ENCODE measurements at places on chromosomes 11 and 22.

GRCh38 chr11:125128450-125128849 is 17.0 kb upstream of the TMEM218 start:
- no peak for DNase-seq

GRCh38 chr11:60118338-60118737 is 29.9 kb downstream of the MS4A2 start:
- no peak for DNase-seq

DNA sequence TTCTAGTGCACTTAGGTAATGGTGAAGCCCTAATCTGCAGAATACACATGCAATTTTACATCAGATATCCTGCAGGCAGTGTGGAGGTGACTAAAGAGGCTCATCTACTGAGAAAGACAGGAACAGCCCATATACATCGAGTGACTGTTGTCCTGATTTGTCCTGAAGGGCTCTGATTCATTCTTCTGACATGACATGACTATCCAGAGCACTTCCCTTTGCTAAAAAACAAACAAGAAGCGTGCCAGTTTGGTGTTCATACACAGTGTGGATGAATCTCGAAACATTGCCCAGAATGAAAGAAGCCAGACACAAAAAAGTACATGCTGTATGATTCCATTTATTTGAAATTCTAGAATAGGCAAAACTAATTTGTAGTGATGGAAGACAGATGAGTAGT is 48.0 kb upstream of the AMPD3 start:
- no peak for DNase-seq

- peak; percentile 58 for DNase-seq
These were observed 5.2 kb downstream of the MAML2 start for GRCh38 chr11:96337541-96338431.

DNA sequence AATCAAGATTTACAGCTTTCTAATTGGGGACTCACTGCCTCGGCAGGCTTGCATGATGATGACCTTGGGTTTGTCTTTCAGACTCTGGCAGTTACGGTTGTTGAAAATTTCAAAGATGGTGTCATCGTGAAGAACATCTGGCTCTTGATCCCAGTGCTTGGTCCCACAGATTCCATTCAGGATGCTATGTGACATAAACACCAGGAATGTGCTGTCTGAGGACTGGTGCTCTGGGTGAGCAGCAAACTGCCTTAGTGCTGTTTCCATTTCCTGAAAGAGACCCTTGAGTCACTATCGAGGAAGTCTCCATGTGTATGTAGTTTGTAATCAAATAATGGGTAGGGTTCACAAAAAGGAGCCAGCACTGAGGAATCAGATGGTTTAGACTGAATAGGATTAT is 7.1 kb downstream of the CASP12 start:
- DNase-seq: no peak

DNA sequence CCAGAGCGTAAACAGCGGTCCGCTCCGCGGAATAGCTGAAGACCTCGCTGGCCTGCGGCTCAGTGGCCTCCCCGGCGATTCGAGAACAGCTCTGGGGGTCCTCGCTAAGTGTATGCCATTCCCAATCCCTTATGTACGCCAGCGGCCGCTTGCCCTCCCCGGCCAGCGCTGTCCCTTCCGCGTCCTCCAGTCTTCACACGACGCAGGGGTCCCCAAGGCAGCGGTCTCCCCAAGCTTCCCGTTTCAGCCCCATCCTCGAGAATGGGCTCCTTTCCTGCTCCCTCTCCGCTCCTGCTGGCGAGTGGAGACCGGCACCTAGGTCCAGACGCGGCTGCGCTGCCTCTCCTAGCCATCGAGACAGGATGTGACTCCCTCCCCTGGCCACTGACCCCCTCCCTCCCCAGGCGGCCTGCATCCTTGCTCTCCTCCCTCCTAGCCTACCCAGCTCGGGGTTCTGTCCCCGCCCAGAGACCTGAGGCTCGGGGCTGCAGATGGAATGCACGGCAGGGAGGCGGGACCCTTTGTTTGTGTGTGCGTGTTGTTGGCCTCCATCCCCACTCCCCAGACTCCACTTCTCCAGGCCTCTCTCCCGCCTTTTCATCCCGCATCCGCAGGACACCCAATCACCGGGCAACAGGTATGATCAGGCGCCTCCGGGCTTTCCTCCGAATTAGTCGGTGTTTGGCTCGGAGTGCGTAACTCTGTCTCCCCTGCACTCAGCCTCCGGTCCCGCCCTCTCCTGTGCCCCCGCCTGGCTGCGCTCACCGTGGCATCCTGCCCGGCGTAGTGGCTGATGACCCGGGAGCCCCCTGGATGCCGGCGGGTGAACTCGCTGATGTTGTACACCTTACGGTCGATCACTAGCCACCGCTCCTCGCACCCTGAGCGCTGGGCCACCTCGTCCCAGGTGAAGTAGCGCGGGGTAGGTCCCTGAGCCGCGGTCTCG is 740 bp downstream of the FADS1 start:
- DNase-seq: peak; percentile 78

DNA sequence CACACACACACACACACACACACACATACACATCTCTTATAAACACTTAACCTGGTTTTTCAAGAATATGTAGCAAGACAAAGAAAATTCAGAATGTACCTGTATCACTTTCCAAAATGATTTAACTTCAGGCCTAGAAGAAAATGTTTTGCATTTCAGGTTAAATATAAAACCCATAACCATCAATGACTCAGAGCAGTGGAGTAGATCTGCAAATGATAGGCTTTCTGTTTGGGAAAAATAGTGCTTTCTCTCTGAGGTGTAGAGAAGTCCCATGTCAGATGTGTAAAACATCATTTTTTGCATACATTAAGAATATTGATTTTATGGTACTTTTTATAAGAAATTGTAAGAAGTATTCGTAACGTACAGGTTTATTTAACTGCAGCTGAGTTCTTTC is 116.9 kb downstream of the STK33 start:
- no peak for DNase-seq

DNA sequence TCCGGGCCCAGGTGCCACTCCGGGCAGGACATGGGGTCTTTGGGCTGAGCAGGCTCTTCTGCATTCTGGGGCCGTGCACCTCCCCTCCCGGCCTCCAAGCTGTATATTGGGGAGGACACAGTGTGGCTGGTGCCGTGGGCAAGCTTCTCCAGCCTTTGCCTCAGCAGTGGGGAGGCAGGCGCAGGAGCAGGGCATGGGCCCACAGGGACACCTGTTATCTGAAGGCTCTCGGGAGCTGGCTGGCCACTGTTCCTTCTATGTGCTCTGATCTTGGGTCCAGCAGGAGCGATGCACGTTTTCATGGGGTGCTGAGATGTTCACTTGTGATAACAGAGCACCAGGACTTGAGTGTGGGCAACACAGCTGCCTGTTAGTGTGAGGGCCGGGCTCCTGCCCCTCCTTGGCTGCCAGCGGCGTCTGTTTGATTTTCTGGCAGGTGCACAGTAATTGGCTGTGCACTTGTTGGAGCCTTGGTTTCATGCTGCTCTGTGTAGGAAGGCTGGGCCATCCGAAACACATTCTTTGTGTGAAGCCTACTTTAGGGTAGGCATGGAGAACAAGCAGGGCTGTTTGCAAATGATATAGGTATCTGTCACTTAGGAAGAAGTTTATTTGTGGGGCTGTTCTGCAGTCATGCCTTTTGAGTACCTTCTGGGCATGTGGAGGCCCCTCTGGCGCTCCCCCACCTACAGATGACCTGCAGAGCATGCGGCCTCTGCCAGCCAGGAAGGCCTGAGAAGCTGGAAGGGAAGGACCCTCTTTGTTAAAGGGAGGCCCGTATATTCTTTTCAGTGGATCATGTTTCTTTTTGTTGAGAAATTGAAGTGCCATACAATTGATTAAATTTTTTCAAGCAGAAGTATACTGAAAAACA is 201.5 kb downstream of the TBC1D22A start:
- no peak for DNase-seq

DNA sequence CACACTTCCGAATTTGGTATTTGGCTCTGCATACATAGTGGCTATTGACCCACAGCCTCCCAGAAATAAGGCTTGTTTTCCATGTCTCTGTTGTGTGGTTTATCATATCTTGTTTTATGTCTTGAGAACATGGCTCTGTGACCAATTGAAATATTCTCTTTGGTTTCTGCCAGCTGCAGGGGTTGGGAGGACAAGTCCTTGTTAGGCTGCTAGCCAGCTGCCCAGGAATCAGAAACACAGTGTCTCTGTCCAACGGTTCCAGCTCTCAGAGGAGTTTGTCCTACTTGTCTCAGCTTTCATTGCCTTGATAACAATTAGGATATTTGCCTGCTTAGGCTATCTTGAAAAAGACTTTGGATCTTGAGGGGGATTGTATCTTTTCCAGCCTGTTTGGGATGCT is 6.0 kb upstream of the SLC7A4 start:
- DNase-seq: no peak

DNA sequence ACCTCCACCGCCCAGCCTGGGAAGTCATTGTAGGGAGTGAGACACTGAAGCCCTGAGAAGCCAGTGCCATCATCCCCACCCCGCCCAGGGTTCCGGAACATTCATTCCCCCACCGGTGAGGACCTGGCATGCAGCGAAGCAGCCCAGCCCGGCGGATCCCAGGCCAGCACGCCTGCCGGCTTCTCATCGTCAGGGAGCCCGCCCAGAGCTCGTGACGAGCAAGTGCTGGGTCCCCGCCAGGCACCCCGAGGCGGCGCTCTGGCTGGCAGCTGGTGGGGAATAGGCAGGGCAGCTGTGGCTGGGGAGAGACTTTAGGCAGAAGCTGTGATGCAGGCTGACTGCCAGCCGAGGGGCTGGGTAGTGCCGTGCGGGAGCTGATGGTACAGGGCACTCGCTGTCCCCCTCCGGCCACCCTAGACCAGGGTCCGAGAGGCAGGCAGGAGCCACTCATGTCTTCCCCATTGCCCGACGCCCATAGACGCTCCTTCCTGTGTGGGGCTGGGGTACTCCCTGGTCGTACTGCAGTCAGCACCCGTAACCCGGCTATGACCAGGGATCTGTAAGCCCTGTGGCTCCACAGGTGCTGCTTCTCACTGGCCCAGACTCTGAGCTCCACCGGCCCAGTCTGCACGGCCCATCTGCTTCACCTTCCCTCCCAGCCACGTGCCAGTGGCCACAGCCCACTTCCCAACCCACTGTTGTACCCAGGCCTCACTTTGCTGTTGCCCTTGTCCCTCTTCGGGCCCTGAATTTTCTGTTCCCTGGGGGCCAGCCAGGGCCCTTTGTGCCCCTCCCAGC is 24.5 kb upstream of the CABP7 start:
- no peak for DNase-seq

GRCh38 chr11:2277008-2277346 is 6.6 kb upstream of the ASCL2 start:
- DNase-seq: no peak

- no peak for DNase-seq
These were observed 1.3 kb downstream of the CARS1 start for GRCh38 chr11:3055891-3056290.

DNA sequence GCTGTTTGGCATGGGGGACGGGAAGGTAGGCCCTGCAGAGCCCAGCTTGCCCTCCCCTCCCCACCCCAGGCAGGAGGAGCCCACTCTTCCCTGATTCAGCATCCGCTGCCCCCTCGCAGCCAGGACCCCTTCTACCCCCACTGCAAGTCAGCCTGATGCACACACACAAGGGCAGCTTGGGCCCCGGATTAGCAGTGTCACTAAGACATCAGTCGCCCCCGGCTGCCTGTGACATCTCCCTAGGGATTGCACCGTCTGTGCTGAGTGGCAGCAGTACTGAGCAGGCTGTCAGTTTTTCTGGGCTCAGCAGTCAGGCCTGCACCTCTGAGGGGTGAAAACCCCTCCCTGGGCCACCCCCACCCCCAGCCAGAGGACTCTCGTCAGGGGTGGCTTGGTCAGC is 30.4 kb upstream of the SYT7 start:
- DNase-seq: no peak

DNA sequence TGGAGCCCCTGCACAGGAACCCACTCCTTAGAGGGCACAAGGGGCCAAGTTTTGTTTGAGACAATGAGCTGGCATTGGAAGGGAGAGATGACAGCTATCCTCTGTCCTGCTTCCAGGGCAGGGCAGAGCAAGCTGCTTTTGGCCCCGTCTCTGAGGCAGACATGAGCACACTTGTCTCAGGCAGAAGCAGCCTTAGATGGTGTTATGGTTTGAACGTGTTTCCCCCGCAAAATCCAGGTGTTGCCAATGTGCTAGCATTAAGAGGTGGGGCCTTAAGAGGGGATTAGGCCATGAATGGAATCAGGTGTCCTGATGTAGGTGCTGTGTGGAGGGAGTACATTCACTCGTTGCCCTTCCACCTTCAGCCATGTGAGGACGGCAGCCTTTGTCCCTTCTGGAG is 2.5 kb downstream of the TP53AIP1 start:
- no peak for DNase-seq

DNA sequence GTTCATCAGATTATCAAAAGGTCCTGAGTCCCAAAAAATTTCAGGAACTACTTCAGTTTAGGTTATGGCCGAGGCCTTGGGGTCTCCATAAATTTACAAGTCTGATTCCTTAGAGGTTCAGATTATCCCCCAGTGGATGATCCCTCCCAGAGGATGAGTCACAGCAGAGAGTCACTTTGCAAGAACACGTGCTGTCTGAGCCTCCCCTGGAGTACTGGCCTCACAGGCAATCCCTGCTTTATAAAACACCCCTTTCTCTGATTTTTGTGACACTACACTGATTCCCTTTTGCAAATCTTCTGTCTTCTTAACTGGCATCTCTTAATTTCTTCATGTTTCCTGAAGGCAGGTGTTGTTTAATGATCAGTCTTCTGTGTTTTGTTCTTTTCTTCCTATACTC is 45.3 kb downstream of the CCDC34 start:
- no peak for DNase-seq

DNA sequence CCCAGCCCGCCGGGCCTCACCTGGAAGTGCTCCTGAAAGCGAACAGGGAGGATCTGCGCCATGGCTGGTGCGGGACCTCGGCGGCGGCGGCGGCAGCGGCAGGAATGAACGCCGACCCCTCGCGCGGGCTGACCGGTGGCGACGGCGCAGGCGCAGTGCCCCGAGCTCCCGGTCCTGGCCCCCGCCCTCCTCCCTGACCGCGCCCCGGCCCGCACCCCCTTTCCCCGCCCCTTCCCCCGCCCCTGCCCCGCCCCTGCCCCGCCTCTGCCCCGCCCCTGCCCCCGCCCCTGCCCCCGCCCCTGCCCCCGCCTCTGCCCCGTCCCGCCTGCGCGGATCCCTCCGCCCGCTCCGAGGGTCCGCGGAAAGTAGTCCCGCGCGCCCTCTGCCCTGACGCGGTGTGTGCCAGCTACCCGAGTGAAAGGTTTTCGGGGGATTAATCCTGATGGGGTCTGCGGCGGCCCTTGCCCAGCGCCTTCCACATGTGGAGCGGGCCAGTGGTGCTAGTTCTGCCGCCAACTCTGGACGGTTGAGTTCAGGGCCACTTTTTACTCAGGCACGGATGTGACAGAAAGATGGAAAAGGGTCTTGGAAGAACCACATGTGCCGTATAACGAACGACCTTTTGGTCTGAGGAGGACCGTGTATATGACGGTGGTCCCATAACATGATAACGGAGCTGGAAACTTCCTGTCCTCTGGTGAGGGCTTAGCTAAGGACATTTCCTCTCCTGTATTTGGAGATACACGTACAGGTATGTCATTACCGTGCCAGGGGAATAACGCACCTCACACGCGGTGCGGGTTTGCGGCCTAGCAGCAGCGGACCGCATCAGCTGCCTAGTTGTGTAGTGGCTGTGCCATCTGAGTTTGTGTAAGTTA is at the start of gene CLTCL1:
TSS of gene CLTCL1 (minus strand) at position 140 of the 878 bp plus-strand sequence. CDS start at position 62, 78 bp downstream.
- peak; percentile 77 for DNase-seq

GRCh38 chr22:50730941-50731661 is 6.9 kb upstream of the ACR start:
- DNase-seq: no peak
